Epithelial cell of alveolus of lung (primary cell): ENCODE measurements at places on chromosomes 7 and 10. TPM values are rescaled to one million over a fixed set of nuclear protein-coding genes. Genes with fewer than 3 reads are reported as not detected.

IGFBP1 gene
- total RNA-seq = not detected in 2 replicates

FGL2 gene
- total RNA-seq = 0.26 and 1.9 TPM in 2 replicates

IQUB gene
- total RNA-seq = 0.13 and 0.24 TPM in 2 replicates

EPHB6 gene
- total RNA-seq = 10.5 and 23.0 TPM in 2 replicates

CLRN3 gene
- not detected in 2 replicates for total RNA-seq

CALHM1 gene
- not detected in 2 replicates for total RNA-seq

DDC gene
- total RNA-seq = 0.24 TPM in 1 of 2 replicates, not detected in the other

PTN gene
- total RNA-seq = 34.1 and 37.0 TPM in 2 replicates

ACADSB gene
- total RNA-seq = 2.8 and 6.1 TPM in 2 replicates

BLNK gene
- total RNA-seq = not detected in 2 replicates

MYO1G gene
- 0.13 and 0.56 TPM in 2 replicates for total RNA-seq

TRIM4 gene
- total RNA-seq = 18.9 and 40.1 TPM in 2 replicates

TMEM178B gene
- under 0.01 TPM in 1 of 2 replicates, not detected in the other for total RNA-seq

NEUROD6 gene
- total RNA-seq = not detected in 2 replicates
